GM03348 (cell line): ENCODE measurements at places on chromosomes 4 and X.

DNA sequence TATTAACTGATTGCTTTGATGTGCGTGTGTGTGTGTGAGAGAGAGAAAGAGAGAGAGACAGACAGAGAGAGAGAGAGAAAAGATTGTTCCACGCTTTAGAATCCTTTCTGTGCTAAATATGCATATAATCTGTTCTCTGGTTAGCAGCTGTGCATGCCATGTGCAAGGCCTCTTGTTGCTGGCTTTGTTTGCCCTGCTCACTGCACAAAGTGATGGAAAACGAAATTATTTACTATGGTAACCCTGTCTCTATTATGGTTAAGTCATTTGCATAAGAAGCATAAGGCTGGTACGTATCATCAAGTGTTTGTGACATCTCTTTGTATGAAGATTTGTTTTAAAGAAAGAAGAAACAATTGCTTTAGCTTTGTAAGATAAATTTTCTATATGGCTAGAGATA, 190.2 kb upstream of the POF1B start:
- DNase-seq: no peak

DNA sequence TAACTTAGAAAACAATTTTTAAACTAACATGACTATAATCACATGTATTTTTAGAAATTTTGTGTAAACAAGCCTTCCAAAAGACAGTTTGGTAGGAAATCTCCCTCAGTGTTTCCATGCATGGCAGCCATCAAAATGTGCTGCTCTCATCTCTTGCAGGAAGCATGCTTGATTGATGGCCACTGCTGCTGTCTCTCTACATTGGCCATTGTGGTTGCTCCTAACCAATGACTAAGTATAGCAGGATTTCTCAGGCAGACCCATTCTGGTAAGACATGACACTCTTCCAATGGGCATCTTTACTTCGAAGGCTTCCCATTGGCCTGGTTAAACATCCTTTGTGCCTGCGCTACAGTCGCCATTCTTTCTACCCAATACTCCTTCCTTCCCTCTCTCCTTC, 78.9 kb upstream of the GUCY1A1 start:
- no peak for DNase-seq

- no peak for DNase-seq
Measured at GRCh38 chrX:142040906-142041305, 137.2 kb downstream of the MAGEC1 start.

DNA sequence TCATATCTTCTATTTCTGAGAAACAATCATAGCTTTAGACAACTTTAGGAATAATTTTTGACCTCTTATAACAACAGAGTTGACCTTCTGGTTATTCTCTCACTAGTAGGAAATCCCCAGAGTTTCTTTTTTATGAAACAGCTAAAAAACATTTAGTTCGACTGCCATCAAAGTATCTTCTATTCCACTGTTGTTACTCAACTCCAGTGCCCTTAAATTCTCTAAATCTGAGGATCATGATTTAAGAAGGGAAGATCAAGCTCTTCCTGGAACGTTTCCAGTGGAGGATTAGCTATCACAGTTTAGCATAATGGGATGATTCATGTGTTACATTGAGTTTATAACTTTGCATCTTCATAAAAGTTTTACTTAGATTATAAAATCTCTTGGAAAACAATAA, 134.9 kb upstream of the VEGFC start:
- peak; percentile 50 for DNase-seq

DNA sequence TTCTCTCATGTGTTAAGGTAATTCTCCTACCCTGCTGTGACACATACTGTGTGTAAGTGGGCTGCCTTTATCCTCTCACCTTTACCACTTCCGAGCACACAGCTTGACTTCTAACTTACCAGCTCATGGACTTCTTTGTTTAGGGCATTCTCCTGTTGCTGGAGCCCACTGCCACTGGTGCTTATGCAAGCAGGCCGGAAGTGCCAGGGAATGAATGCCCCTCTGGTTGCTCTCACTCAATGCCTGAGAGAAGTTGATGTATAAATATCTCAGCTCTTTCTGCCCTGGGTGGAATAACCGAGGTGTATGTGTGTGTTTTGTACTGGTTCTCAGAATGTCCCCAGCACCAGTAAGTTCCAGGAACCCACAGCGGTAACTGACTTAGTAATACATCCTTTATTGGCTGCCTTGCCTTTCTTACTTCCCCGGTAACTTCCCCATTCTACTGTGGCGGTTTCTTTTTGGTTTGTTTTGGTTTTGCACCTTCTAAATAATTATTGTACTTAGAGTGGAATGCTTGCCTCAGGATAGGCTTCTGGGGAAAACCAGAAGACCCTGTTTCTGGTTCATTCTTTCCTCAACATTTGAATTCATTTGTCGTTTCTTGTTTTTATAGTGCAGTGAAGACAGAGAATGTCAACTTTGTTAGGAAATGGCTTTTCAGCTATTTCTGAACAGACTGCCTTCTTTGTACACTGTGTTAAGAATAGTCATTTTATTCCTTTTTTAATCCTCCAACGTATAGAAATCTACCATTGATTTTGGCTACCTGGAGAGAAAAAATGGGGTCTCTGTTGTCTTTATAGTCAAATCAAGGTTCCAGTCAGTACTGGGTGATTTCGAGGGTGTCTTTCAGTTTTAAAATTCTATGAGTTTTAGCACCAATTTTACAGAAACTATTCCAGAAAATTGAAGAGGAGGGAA, 45.4 kb downstream of the CXorf58 start:
- no peak for DNase-seq

DNA sequence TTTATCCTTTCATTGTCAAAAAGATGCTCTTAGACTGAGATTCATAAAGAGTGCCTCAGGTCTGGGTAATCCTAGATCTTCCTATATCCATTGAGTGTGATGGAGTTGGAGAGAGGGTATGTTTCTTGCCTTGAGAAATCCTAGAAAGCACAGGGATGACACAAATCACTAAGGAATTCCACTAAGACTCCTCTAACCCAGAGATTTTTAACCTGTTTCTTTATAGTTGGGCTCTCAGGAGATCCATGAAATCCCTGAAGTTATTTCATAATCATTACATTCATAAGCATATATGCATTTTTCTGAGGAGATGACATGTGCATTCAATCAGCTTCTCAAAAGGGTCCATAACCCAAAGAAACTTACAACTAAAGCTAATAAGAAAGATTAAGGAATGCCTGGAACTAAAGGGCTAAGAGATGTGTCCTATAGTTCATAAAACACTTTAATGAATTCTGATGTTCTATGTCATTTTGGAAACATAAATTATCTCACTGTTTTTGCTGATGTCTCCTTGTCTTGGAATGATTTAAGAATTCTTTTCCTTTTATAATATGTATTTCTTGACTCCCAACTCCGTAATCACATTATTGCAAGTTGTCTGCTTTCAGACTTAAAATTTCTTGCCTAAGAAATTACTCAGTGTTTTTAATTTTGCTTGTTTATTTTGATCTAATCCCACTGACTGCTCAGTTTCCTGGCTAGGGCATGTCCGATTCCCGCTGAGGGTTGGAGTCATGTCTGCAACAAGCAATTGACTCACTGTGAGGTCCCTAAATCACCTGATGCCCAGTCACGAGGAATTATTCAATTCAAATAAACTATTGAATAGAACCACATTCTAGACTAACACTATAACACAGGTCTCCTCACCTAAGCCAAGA, 2.8 kb upstream of the AMTN start:
- DNase-seq: no peak

GRCh38 chr4:181957088-181957487, 286.1 kb upstream of the TENM3 start:
- DNase-seq: peak; percentile 63

DNA sequence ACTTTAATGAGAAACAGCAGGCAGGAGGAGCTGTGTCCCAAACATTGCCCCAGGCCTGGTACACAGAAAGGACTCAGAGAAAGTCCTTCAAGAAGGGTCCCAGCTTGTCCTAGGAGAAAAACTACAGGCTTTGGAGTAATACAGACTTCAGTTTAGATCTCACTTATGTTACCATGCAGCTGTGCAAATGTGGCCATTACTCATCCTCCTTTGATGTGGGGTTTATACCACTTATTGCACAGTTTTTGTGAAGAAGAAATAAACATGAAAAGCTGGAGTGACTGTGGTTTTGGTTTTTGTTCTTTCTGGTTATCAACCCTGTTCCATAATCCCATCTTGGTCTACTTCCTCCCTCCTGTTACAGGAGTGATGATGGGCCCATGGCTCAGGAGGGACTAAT, 8.1 kb upstream of the CYTL1 start:
- no peak for DNase-seq

- DNase-seq: no peak
Measured at GRCh38 chr4:121448231-121448630, 67.4 kb upstream of the QRFPR start.

DNA sequence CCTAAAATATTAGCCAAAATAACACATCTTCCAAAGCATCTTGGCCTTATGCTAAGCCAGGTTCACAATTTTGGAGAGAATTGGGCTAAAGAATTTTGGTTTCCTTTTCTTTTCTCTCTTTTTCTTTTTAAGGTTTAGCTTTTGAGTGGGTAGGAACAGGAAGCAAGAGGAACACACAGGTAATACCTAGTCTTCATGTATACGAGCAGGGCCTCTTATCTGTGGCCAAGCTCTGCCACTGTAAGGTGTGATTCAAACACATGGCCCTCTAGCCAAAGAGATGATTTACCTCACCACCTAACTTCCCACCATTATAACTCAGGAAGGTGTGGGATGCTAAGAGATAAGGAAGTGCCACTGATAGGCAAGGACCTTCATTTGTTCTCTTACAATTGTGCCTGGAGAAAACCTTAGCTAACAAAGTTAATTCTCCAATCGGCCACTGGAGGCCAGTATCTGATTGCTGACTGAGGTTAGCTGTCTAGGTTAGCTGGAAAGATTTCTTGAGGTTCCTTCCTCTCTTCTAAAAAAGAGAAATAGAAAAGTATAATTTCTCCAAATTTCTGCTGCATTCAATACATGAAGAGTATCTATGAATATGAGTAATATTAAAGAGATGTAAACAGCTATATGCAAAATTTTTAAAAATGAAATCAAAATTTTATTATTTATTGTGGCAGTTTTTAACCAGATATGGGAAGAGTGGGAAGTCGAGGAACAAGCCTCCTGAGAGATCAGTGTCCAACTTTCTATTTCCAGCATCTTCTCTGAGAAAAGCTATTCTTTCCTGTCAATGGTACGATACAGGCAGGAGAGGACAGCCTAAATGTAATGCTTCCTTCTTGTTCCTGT, 30.1 kb upstream of the BBS7 start:
- peak; percentile 75 for DNase-seq

DNA sequence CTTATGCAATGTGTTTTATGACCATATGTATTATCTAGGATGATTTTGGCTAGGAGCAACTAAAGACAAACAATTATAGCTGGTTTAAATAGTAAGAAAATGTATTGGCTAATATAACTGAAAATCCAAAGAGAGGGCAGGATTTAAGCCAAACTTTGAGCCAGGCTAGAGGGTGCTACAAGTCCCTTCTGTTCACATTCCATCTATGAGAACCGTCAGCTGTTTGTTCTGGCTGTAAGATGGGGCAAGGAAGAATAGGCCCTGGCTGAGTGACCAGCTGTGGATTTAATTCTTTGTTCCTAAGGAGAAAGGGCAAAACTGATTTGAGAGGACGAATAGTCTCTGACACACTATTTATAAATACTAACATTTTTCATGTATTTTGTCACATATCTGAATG, 79.2 kb upstream of the UGT8 start:
- DNase-seq: no peak

DNA sequence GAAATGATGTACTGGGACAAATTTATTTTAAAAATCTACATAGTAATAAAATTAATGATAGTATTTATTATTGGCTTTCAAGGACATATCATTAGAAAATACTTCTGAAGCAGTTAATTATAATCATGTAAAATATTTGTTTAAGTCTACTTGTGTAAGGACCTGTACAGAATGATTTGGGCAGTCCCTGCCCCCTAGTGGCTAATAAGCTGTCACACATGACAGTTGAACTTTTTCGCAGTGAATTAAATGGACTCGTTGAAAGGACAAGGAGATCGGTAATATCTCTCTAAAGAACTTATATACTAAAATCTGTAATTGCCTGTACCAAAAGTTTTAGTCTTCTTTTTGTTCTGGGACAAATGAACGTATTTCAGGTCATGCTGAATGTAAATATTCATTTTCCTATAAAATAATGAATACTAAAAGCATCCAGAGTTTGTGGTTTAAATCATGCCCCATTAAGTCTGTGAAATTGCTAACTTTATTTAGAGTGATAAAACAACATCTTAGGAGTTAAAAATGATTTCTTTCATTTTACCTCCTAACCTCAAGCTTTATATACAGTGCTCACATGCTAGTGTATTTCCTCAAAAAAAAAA, 13.6 kb downstream of the EXOC1 start:
- peak; percentile 37 for DNase-seq

- DNase-seq: no peak
Measured at GRCh38 chr4:8105306-8106100, 53.1 kb downstream of the ABLIM2 start.

DNA sequence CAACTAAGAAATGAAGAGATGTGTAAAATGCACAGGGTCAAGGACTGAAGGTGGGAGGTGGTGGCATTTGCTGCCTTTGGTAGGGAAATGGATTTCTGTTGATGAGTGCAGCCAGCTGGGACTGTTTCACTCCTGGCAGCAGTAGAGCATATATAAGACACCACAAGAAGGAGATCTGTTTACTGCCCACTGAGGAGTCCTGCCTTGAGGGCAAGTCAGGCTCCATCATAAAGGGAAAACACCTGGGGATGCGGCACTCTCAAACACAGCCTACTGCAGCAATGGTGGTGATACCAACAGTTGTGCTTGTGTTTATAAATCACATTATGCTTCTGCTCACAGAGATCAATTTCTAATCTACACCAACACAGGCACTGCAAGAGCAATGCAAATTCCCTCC, 222.1 kb downstream of the TACR3 start:
- no peak for DNase-seq

DNA sequence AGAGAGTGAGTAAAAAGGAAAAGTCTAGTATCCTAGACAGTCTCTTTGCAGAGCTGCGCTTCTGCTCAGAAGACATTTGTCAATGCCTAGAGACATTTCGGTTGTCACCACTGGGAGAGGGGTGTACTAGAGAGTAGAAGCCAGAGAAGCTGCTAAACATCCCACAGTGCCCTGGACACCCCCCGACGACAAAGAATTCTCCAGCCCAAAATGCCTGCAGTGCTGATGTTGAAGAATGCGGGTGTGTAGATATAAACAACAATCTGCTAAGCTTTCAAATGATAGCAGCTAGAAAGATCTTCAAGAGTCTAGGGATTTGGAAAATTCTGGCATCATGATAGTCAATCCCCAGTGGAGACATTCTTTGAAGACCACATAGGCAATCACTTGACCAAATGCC, 90.1 kb downstream of the PALLD start:
- DNase-seq: no peak
